Regular cardiac myocyte (primary cell): ENCODE measurements at places on chromosomes 1 and 21. TPM values are rescaled to one million over a fixed set of nuclear protein-coding genes. Genes with fewer than 3 reads are reported as not detected.

Gene AZIN2
- total RNA-seq, result 2.5 and 13.2 TPM in 2 replicates

Gene CFHR4
- total RNA-seq, result not detected in 2 replicates

Gene OR2G6
- not detected in 2 replicates for total RNA-seq

Gene ITLN2
- total RNA-seq, result 1.4 TPM in 1 of 2 replicates, not detected in the other

Gene OLIG2
- not detected in 2 replicates for total RNA-seq

Gene SARS1
- total RNA-seq, result 275 and 281 TPM in 2 replicates

Gene THEM5
- not detected in 2 replicates for total RNA-seq

Gene HES2
- 0.77 and 0.85 TPM in 2 replicates for total RNA-seq

Gene FCGR1A
- total RNA-seq, result 0.19 TPM in 1 of 2 replicates, not detected in the other

Gene GPR89B
- total RNA-seq, result 18.8 and 20.9 TPM in 2 replicates

Gene PRRX1
- total RNA-seq, result 101 and 189 TPM in 2 replicates

Gene CSF3R
- total RNA-seq, result under 0.01 TPM in 1 of 2 replicates, not detected in the other

Gene KLHL17
- 5.0 and 7.9 TPM in 2 replicates for total RNA-seq

Gene SUSD4
- under 0.01 TPM in 2 replicates for total RNA-seq

Gene APCS
- total RNA-seq, result not detected in 2 replicates

Gene SLC37A1
- total RNA-seq, result 2.5 and 2.8 TPM in 2 replicates

Gene CELA3B
- total RNA-seq, result not detected in 2 replicates

Gene PGLYRP3
- not detected in 2 replicates for total RNA-seq

Gene RGS4
- 919 and 1,715 TPM in 2 replicates for total RNA-seq

Gene LDLRAD2
- 0.28 TPM in 1 of 2 replicates, not detected in the other for total RNA-seq

Gene ST7L
- total RNA-seq, result 21.1 and 21.7 TPM in 2 replicates

Gene TTLL7
- total RNA-seq, result 15.0 and 19.4 TPM in 2 replicates

Gene PLA2G2A
- not detected in 2 replicates for total RNA-seq

Gene ANGPTL3
- total RNA-seq, result not detected in 2 replicates

Gene PDC
- 0.38 TPM in 1 of 2 replicates, not detected in the other for total RNA-seq

Gene AADACL4
- under 0.01 TPM in 1 of 2 replicates, not detected in the other for total RNA-seq
